ENCODE measurements at places on chromosomes 12 and 14. TPM values are rescaled to one million over a fixed set of nuclear protein-coding genes. Genes with fewer than 3 reads are reported as not detected.
A peak's percentile ranks its signal among the peaks of the same experiment; 100 is the strongest.

The CRIP1 gene
- 50.3 TPM for total RNA-seq

GRCh38 chr12:15638231-15638630 is 151.0 kb downstream of the EPS8 start:
- DNase-seq: no peak

GRCh38 chr14:92490239-92490959 is 23.2 kb upstream of the RIN3 start:
- no peak for DNase-seq

DNA sequence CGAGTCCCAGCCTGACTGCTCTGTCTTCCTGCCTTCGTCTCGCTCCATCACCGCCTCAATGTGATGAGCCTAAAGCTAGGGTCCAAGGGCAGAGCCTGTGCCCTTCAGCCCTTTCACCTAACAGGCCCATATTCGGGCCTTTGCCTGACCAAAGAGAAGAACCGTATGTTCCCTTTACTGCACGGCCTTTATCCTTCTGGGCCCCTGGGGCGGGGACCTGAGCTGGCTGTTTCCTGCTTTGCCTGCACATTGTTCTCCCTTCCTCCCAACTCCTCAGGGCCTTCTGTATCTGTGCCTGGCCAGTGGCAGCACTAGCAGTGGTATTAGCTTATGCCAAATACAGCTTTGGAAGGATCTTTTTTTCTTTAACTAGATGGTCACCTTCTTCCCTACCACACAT is 8.5 kb upstream of the MYL6B start:
- no peak for DNase-seq

- DNase-seq: no peak
These were observed 533.7 kb downstream of the RPS29 start for GRCh38 chr14:49052521-49052920.

- DNase-seq: peak; percentile 44
These were observed 5.6 kb upstream of the RPAP3 start for GRCh38 chr12:47711448-47711847.

- peak; percentile 80 for DNase-seq
These were observed 102.2 kb downstream of the ERC1 start for GRCh38 chr12:1093166-1093751.

- peak; percentile 92 for DNase-seq
These were observed 412.3 kb downstream of the RPS29 start for GRCh38 chr14:49173765-49174373.

The CLEC2B gene
- not detected for total RNA-seq

The CCDC197 gene
- not detected for total RNA-seq

- DNase-seq: no peak
These were observed 57.1 kb downstream of the CCDC60 start for GRCh38 chr12:119391673-119392072.
